ENCODE measurements at places on chromosomes 3 and 15. TPM values are rescaled to one million over a fixed set of nuclear protein-coding genes. Genes with fewer than 3 reads are reported as not detected.

DNA sequence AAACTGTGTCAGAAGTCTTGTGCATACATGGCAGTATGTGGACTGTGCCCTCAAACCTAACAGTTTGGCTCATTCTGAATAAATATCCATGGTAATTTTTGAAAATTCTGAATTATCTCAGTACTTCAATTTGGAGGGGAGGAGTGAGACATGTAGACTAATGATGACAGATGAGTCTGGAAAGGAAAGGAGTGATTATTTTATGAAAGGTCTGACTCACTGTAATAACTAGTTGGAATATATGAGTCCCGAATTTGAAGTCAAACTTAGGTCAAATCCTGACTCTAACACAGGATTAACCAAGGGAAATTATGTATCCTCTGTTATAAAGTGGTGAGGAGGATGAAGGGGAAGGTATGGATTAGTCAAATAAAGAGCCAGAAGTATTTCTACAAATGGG, 38.6 kb downstream of the SUCNR1 start:
- no peak for DNase-seq

GRCh38 chr15:67838789-67839332, 984 bp downstream of the RNU6-1 start:
- no peak for DNase-seq

DNA sequence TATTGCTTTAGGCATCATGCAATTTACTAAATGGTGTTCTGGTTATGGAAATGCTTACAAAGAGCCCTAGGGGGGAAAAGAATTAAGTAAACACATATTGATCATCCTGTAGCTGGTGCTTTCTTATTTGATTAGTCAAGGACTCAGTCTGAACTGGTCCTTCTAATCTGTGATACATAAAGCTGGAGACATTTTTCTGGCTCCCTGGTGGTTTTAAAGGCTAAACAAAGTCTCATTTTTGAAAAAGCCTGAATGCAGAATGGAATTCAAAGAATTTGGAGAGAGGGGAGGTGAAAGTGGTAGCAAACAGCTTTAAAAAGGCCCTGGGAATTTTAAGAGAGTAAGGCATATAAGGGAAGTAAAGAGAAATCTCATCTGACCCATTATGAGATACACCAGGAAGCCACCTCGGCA, 149.7 kb downstream of the RBMS3 start:
- no peak for DNase-seq

BBX gene
- 39.5 TPM for total RNA-seq

LMCD1 gene
- 78.3 TPM for total RNA-seq

AAGAB gene
- total RNA-seq, result 41.0 TPM
